ENCODE measurements at places on chromosomes 5 and 9.

DNA sequence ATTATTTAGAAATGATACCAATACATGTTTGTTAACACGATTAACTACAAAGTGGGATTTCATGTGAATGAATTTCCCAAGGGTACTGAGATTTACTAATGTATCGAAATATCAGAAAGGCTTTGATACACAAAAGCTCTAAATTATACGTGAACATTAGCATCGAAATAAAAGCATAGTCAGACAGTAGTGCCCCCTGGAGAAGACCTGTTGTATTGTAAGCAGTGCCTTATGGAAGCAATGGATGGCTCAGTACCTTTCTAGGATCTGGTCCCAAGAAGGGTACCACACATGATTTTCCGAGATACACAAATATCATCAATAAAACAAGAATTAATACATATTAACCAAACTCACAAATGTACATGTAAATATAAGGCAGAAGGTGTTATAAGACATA is 153.8 kb downstream of the CDH12 start:
- no peak for DNase-seq

GRCh38 chr5:127072861-127073846 is at the start of gene C5orf63:
Gene C5orf63, minus strand, starts transcription at chr5:127073502. Its CDS starts 14,507 bp downstream, at chr5:127058995.
- peak; percentile 16 for DNase-seq

GRCh38 chr9:89929315-89929672 is 324.5 kb downstream of the GADD45G start:
- no peak for DNase-seq

GRCh38 chr5:113692891-113693457 is 179.5 kb downstream of the YTHDC2 start:
- no peak for DNase-seq

- DNase-seq = no peak
Measured at GRCh38 chr9:19496321-19497050, 87.7 kb downstream of the ACER2 start.

- no peak for DNase-seq
Measured at GRCh38 chr5:112418659-112419163, 366 bp downstream of the EPB41L4A start.

GRCh38 chr5:101418713-101419118 is 515.6 kb upstream of the ST8SIA4 start:
- DNase-seq = no peak

DNA sequence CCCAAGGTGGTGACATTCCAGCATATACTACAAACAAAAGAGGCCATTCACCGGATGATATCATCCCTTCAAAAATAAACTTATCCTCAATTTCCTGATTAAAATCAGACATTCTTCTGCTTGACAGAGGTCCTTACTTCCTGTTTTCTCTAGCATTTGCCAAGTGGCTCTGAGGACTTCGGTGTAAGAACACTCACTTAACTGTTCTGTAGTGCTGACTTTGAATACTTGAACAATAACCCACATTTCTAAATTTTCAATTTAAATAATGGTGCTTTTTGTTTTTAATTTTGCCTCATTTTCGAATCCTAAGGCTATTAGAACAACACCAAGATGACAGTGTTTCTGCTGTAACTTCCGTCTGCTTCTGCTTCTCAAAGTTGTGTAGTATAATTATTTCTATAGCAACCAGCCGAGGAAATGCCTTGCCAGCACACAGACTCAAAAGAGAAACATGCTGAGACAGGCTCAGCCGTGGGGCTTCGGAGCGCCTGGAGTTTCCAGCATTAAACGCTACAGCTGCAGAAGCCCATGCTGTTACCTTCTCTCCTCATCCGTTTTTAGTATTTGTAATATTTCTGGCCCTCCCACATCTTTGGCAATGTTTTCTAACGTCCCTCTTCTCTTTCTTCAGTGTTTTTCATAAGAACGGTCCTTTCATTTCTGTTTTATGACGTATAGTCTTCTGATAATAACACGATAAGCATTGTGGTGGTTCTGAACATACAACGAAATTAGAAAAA is 19.5 kb upstream of the ANXA1 start:
- DNase-seq = peak; percentile 32

- no peak for DNase-seq
Measured at GRCh38 chr5:16812911-16813310, 123.2 kb downstream of the MYO10 start.

- no peak for DNase-seq
Measured at GRCh38 chr5:83639911-83640310, 80.7 kb downstream of the HAPLN1 start.

- DNase-seq = no peak
Measured at GRCh38 chr5:32690153-32690552, 21.0 kb upstream of the NPR3 start.

DNA sequence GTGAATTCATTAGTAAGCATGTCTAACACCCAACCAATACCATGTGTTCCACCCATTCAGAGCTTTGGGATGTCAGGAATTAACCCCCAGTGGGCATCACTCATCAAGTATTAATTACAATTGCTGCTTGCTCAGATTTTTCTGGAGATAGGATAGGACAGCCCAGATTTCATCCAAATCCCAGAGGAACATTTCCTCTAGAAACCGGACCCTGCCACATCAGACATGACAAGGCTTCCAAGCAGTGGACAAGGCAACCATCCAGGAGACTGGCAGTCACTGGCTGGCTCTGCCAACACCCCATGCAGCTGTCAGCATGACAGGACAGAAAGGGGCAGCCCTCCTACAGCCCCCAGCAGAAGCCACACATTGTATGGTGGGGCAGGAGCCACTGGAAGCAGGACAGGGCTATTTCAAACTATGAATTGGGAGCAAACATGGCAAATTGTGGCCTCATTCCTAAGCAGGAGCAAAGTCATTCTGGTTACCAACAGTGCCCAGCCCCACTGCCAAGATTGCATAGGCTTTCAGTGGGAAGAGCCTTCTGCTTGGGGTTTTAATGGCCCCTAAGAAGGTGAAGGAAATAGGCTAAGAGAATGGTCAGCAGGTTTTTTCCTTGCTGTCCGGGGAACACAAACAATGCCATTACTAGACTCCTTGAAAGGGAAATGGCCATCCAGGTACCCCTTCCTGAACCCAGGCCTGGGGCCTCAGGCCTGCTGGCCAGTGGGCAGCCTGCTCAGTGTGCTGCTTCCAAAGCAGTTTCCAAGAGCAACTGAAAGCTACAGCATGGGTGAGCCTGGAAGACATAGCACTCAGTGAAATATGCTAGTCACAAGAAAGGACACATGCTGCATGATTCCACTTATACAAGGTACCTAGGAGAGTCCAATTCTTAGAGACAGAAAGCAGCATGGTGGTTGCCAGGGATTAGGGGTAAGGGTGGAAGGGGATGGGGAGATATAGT is 294.7 kb upstream of the SLC30A5 start:
- DNase-seq = no peak

DNA sequence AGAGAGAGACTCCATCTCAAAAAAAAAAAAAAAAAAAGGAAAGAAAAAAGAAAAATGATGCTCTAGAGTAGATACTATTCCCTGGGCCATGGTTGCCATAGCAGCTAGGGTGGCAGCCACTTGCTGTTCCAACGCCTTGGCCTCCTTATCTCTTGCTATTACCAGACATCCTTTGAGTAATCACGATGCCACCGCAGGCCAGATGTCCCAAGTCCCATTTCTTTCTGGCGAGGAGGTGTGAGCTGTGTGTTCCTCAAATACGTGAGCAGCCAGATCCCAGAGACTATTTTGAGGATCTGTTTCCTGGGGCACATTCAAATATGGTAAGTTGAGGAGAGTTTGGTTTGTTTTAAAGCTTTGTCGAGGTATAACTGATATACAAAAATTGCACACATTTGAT is 23.4 kb upstream of the GFPT2 start:
- no peak for DNase-seq

- DNase-seq = no peak
Measured at GRCh38 chr5:109161914-109162683, 247.7 kb downstream of the PJA2 start.

- DNase-seq = no peak
Measured at GRCh38 chr9:115980502-115980901, 173.1 kb upstream of the PAPPA start.

DNA sequence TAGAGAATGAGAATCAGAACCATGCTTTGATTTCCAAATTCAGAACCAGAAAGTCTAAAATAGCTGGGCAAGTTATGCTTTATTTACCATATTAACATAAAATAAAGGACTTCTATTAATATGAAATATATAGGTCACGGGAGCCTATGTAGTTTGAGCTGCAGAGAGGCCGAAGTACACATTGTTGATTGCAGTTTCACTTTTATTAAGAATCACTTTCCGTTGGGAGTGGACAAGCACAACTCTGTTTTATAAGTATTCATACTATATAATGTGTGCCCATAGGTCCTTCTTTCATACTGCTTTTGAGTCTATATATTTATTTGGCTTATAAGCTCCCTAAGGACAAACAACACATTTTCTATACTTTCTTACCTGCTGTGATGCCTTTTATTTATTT is 58.7 kb upstream of the DMRT3 start:
- DNase-seq = no peak

DNA sequence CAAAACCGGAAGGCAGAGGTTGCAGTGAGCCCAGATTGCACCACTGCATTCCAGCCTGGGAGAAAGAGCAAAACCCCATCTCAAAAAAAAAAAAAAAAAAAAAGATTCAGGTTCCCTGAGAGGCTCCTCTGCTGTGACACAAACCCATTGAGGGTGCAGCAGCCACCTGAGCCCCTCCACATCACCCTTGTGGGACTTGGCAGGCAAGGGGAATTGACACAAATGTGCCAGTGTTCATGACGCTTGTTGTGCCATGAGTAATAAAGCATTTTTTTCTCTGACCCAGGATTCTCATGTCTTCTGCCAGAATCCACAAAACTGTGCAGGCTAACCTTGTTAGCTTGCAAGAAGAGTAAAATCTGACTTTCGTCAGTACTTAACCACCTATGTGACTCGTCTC is 149.6 kb downstream of the TTC39B start:
- DNase-seq = no peak

- no peak for DNase-seq
Measured at GRCh38 chr5:141729387-141730006, 47.5 kb upstream of the ARAP3 start.

DNA sequence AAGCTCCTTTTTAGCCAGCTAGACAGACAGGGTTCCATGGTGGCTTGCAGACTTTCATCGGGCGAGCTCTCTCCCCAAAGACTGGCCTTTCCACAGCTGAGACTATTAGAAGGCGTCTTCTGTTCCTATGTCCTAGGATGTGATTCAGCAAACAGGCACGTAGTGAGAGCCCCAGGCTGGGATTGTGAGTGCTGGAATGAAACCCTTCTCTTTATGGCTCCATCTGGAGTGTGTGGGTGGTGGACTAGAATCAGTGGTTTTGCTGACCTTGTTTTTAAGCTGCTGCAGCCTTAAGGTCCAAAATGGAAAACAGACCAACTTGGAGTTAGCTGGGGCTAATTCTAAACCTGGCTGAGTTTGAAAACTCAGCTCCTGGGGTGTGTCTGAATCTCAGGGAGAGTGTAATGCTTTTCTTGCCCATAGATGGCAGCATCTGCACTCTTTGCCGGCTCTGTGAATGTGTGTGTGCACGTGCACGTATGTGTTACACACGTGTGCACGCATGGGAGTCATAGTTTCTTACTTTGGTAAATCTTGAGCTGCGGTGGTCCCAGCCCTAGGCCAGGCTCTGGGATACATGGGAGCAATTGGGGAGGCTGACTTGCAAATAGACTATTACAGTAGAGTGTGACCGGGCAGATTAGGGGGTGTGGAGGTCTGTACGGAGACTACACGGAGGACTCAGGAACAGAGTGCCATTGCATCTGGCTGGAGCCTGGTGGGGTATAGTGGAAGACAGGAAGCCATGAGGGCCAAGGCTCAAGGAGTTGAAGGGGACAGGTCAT is 10.7 kb downstream of the GSN start:
- no peak for DNase-seq

DNA sequence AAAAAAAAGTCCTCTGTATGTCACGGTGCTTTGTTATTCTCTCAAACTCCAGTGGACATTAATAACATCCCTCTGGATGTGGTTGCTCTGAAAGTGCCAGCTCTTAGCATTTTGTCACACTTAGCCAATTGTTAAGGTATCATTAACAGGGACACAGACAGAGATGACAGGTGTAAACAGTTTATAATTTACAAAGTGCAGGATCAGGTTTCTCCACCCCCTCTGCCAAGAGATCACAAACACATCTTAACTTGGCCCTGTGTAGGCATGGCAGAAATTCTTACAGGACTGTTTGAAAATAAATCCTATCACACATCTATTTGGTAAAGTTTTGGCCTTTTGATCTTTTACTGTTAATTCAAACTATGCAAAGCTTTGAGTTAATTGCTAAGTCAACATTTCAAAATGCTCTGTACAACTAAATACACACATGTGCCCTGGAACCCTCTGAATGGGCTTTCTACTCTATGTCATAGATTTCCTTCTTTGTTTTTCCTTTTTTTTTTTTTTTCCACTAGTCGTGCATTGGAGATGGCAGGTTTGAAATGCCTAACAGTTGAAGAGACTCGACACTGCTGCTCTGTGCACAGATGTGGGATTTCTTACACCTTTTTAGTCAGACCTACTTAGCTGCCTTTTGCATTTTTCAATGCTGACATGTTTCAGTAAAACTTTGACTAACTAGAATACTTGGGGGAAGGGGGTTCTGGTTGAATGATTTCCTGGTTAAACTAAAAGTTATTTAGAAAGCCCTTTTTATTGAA is 41.7 kb downstream of the SEMA6A start:
- no peak for DNase-seq

GRCh38 chr9:104322596-104322995 is 181.5 kb upstream of the OR13F1 start:
- no peak for DNase-seq

- DNase-seq = no peak
Measured at GRCh38 chr9:15641291-15641690, 88.4 kb downstream of the CCDC171 start.

- no peak for DNase-seq
Measured at GRCh38 chr5:31894141-31894540, 255.2 kb downstream of the PDZD2 start.

GRCh38 chr5:107868650-107869409 is 198.1 kb upstream of the EFNA5 start:
- no peak for DNase-seq

- no peak for DNase-seq
Measured at GRCh38 chr5:55151923-55152842, 7.8 kb upstream of the GPX8 start.

DNA sequence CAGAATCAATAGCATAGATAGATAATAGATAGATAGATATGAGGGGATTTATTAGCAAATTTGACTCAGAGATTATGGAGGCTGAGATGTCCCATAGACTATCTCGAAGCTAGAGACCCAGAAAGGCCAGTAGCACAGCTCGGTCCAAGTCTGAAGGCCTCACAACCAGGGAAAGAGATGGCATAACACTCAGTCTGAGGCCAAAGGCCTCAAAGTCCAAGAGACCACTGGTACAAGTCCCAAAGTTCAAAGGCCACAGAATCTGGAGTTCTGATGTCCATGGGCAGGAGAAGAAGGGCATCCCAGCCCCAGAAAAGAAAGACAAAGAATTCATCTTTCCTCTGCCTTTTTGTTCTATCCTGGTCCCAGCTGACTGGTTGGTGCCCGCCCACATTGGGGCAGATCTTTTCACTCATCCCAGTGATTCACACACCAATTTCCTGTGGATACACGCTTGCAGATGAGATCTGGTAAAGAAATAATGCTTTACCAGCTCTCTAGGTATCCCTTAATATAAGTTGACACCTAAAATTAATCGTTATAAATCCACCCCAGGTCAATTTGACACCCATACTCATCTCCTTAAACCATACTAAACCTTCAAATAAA is 127.8 kb upstream of the FBN2 start:
- no peak for DNase-seq
